ENCODE measurements at places on chromosomes 2 and 18.

- DNase-seq, result peak; percentile 34
Observed at GRCh38 chr2:188078534-188078933, 213.1 kb upstream of the GULP1 start.

DNA sequence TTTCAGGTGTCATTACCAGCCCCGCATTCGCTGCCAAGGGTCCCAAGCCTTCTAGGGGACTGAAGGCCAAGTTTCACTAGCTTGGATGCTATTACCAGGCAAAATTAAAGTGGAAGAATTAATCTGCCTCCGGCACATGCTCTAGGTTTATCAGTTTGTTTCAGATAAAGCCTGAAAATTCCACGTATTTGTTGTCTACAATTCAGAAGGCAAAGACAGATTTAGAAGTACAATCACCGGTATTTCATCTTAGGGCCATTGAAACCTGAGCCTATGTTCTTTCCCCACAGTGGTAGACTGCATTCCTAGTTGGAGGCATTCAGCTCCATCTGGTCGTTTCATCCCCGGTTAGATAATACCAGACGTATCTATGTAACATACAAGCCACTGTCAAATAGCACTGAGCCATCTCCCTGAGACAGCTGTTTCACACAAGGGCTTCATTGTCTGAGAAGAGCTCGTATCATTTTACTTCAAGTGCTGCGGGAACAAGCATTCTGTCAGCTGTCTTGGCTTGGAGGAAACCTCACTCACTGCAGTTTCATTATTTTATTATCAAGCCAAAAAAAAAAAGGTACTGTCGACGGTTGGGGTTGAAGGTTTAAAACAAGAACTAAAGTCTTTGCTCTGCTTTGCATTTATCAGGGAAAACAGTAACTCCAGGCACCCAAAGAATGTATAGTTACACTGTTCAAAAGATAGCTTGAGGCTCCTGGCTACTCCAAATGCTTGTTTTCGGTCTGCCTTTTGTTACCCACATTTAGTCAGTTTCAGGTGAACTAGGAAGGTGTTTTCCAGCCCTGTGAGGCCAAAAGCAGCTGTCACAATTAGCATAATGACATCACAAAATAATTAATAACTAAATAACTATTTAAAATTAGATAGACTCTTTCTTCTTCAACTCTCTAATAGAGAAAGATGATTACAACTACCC is 76.7 kb downstream of the TGIF1 start:
- no peak for DNase-seq

- DNase-seq, result no peak
Observed at GRCh38 chr2:216776066-216776850, 80.9 kb upstream of the IGFBP5 start.

- DNase-seq, result no peak
Observed at GRCh38 chr18:58188996-58189395, 145.0 kb downstream of the NEDD4L start.

- DNase-seq, result no peak
Observed at GRCh38 chr2:161063946-161064306, 96.3 kb upstream of the TANK start.

DNA sequence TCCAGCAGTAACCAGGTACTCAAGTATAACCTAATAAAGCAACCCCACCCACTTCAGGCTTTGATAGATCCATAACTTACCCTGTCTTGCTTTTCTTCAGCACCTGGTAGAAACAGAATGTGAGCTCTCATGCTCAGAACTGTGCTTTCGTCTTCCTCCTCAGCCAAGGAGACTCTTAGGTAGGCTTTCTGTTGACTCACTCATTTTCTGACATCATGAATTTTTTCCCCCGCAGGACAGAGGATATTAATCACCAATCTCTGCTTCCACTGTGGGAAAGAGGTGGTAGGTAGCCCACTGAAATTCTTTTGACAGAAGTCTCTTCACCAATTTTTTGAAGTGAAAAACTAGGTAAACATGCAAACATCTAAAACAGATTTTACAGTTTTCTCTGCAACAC is 241.2 kb upstream of the KCNJ3 start:
- DNase-seq, result no peak

GRCh38 chr2:127479219-127479825 is 47.0 kb downstream of the IWS1 start:
- peak; percentile 59 for DNase-seq

- DNase-seq, result no peak
Observed at GRCh38 chr18:36028859-36029258, 38.5 kb downstream of the RPRD1A start.

DNA sequence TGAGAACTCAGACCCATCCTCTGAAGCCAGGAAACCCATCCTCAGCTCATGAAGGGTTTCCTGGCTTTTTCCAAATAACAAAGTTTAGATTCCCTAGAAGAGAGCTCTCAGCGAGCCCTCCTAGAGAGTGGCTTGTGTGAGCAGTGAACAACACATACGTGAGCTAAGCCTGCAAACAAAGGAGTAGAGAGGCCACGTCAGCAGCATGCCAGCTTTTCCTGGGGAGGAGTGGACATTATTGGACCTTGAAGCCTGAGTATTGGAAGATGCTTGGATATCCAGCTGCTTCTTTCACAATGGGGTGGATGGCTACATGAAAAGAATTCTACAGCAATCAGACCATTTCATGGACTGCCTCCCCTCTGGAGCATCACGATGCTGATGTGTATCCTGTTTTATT is 21.1 kb downstream of the KIF5C start:
- DNase-seq, result no peak

DNA sequence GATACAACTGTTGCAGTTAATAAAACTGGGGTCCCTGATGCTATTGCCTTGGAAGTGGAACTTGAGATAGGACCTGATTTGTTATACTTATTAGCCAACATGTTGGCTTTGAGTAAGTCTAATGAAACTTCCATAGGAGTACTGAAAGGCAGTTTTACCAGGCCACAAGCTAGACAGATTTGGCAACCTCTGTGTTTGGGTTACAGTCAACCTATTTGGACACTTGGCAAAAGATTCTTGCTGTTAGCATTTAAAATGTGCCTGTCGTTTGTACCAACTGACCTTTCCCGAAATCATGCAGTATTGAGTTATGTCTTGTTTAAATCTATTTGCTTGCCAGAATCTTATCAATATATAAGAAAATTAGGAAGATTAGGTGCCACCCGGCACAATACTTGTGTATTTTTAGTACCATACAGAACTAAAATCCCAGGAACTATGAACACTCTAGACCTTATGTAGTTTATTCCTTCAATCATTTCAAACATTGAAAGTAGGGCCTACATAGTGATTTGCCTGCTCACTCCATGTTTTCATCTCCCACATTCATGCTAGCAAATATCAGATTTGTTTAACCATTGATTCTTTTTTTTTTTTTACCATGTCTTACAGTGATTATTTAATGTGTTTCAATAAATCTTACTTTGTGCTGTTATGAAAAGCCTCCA is 35.5 kb upstream of the UPP2 start:
- no peak for DNase-seq

- peak; percentile 98 for DNase-seq
Observed at GRCh38 chr2:10407841-10408648, 40.1 kb downstream of the ODC1 start.

GRCh38 chr18:62523255-62523588 is 397 bp downstream of the ZCCHC2 start:
- no peak for DNase-seq

- DNase-seq, result no peak
Observed at GRCh38 chr18:78496079-78496478, 483.5 kb upstream of the SALL3 start.

GRCh38 chr2:42900289-42900891 is 108.0 kb upstream of the HAAO start:
- DNase-seq, result no peak

DNA sequence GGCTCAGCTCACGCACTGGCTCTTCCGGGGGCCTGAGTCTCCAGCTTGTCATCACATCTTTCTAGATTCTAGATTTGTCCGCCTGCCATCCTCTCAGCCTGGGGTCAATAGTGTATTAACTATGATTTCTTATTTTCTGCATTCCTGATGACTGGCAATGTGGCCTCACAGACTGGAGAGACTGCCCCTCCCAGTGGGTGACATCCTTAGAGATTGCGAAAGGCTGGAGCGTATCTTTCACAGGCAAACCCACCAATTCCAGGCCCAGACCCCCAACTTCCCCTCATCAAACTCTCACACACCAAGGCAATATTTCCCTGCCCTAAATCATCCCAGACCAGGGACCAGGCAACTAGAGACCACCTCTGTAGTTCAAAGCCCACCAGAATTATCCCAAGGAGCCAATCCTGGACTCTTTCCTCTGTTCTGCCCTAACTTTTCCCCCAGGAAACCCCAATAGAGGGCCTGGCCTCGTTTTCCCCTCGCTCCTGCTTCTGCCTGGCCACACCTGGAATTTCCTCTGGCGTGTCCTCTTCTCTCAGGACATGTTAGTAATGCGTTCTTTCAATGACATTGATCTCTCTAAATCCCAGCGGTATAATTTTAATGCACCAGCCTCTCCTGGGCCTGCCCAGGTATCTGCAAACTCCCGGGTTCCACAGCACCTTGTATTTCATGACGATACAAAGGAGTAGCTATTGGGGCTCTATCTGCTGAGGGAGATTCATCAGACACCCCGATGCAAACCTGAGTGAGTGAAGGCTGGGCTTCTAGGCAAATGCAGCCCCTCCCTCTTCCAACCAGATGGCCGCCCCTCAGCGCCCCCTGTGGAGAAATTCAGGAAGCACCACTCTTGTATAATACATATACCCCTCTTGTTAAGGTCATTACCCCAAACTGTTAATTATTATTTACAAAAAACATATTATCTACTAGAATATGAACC is 2.4 kb upstream of the KCNF1 start:
- DNase-seq, result no peak

GRCh38 chr18:8822643-8823042 is 117.3 kb downstream of the MTCL1 start:
- DNase-seq, result no peak

- DNase-seq, result no peak
Observed at GRCh38 chr2:105032476-105032875, 5.4 kb upstream of the MRPS9 start.

DNA sequence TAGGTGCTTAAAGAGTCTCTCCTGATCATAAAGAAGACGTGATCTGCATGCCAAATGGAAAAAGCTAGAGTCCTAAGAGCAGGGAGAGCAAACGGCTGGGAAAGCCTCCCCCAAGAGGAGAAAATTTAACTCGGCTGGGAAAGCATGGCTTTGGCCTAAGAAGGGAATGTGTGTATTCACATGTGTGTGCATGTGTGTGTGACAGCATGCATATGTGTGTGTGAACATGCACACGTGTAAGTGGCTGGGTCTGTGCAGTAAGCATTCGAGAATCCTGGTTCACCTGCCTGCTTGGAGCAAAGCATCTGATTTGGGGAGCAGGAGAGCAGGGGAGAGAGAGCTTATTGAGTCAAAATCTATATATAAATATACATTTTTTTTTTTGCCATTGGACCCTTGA is 30.1 kb upstream of the BCL11A start:
- DNase-seq, result no peak

DNA sequence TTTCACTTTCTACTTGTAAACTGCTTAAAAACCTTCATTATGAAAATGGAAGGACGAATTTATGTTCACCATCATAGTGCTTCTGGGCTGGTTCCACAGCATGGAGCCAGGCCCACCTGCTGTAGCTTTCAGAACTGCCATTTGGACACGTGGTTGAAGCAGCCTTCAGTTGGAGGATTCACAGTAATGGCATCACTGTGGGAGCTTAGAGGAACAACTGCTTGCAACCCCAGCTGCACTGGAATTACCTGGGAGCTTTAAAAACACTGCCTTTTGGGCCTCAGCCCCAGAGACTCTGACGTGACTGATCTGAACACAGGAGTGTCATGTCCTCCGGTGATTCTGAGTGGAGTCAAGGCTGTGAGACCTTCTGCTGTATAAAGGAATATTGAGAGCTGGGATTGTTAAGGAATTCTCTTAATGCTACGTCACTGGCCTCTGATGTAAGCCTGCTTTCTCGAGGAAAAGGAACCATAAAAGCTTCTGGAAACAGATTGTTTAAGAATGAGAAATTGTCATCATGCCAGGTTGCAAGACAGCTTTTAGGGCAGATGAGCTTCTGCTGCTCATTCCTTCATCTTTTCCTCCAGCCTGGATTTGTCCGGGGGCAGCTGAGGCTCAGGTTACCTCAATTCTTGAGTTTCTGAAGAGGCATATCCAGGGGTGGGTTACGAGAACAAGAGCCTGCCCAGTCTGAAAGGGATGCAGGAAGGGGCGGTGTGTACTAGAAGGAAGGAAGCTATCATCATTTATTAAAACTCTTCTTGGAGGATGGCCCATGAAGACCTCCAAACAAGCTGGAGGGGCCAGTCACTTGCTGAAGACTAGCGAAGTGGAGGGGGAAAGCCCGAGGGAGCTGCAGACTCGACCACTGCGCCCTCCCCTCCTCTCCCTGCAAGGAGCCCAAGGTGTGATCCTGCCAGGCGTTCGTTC is 1.3 kb upstream of the IL1R1 start:
- DNase-seq, result no peak

DNA sequence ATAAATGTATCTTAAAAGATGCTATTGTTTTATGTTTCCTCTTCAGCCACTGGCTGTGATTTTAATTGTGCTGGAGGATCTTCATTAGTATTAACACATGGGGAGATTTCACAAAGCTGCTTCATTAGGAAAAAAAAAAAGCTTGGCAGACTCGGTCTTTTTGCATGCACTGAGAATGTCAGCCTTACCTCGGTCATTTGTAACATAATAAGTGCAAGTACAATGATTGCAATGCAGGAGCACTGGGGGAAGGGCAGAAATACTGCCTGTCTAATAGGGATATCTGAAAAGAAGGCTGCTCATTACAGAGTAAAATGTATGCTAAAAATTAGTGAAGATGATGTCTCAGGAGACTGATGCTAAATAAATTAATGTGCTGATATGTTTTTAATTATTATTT is 1.3 kb upstream of the BAZ2B start:
- DNase-seq, result no peak

- DNase-seq, result no peak
Observed at GRCh38 chr18:63083020-63083531, 236.5 kb downstream of the BCL2 start.

DNA sequence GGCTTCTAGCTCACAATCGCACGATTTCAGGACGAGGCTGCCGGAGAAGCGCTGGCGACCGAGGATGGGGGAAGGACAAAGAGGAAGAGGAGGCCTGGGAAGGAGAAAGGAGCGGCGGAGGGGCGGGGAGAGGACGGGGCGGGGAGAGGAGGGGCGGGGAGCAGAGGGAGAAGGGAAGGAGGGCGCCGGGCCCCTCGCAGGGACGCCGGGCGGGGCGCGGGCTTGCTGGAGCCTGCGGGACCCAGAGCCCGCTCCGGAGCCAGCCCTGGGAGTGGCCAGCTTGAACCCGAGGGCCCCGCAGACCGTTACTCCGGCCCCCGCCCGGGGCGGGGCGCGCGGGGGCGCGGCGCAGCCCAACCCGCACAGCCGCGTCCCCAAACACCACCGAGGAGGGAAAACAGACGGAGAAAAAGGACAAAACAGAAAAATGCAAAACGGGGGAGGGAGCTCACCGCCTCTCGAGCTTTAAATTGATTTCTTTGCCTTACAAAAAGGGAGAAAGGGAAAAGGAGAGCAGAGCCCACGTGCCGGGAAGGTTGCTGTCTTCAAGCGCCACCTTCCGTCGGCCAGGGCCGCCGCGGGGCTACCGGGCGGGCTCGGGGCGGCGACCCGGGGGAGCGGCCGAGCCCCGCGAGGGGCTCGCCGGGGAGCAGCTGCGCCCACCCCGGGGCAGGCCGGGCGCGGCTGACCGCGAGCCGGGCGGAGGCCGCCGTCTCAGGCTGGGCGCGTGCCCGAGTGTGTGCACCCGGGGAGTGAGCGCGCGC is 781 bp upstream of the SOX11 start:
- no peak for DNase-seq

GRCh38 chr2:143505542-143505941 is 376.3 kb downstream of the ARHGAP15 start:
- DNase-seq, result no peak
